ENCODE measurements at places on chromosomes 7 and 10.
A peak's percentile ranks its signal among the peaks of the same experiment; 100 is the strongest.

DNA sequence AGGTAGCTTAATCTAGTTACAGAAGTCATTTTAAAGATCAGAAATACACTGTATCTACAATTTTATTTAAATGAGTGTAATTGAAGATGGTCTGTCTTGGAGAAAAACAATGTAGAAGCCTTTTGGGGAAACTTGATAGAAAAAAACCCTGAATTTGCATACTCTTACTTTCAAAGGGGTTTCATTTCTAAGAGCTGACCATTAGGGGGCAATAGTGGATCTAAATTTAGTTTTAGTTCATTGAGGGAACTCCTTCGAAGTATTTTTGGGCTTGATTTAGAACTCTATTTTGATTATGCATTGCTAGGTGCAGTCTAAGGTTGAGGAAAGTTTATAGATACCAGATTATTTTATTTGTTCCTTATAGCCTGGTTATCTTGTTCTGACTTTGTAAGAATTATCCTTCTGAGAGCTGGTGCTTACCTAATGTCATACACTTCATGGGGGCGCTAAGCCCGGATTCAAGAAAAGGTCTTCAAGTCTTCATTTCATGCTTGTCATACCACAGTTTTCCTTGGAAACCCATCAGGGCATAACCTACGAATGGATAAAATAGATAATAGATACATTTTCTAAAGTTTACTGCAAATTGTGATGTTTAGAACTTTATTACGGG, 69.1 kb upstream of the MXI1 start:
- H3K4me3 ChIP-seq, result no peak overlapping the region
- H3K36me3 ChIP-seq, result peaks cover 7% of the 10 kb centered on the region
- peak overlapping the region; percentile 60 for H3K27ac ChIP-seq

- no peak overlapping the region for H3K4me3 ChIP-seq
- no peak for DNase-seq
- H3K36me3 ChIP-seq, result no peaks in the 10 kb centered on the region
- no peak overlapping the region for H3K27ac ChIP-seq
- no peaks in the 10 kb centered on the region for H3K27me3 ChIP-seq
Measured at GRCh38 chr7:150360363-150361058, 8.1 kb upstream of the REPIN1 start.

GRCh38 chr10:44572146-44572545, 187.2 kb upstream of the CXCL12 start:
- H3K27me3 ChIP-seq, result no peaks in the 10 kb centered on the region
- DNase-seq, result no peak
- H3K36me3 ChIP-seq, result no peaks in the 10 kb centered on the region
- no peak overlapping the region for H3K4me3 ChIP-seq
- H3K27ac ChIP-seq, result no peak overlapping the region

DNA sequence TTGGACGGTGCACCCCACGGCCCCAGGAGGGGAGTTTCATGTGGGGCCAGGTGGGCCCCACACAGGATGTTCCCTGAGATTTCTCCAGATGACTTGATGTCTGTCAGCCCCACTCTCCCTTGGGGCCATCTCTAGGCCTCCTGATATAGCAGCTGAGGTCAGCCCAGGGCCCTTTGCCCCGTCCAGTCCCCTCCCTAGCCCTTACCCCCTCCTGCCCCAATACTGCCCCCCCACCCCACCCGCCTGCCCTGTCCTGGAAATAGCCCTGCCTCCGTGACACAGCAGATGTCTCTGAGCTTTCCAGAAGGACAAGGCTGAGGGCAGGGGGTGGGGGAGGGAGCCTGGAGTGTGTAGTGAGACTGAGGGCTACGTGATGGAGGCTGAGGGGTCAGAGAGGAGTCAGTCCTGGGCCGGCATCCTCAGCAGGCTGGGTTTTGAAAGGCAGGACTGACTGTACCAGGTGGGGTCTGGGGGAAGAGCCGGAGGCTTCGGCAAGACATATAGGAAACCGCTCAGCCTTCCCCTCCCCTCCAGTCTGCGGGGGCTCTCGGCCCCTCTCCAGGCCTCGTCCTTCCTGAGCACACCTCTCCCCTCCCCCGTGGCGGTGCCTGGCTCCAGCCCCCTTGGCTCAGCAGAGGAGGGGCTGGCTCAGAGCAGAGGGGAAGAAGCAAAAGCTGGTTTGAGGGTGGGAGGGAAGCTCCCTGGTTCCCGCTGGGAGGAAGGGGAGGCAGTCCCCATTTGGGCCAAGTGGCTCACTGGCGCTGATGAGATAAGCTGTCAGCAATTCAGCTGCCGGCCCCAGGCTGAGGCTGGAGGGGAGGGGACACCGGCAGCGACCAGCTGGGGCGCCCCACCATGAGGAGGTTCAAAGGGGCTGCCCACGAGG, 2.0 kb downstream of the FLNC start:
- no peak overlapping the region for H3K4me3 ChIP-seq
- DNase-seq, result no peak
- H3K36me3 ChIP-seq, result no peaks in the 10 kb centered on the region
- peaks cover 17% of the 10 kb centered on the region for H3K4me1 ChIP-seq

DNA sequence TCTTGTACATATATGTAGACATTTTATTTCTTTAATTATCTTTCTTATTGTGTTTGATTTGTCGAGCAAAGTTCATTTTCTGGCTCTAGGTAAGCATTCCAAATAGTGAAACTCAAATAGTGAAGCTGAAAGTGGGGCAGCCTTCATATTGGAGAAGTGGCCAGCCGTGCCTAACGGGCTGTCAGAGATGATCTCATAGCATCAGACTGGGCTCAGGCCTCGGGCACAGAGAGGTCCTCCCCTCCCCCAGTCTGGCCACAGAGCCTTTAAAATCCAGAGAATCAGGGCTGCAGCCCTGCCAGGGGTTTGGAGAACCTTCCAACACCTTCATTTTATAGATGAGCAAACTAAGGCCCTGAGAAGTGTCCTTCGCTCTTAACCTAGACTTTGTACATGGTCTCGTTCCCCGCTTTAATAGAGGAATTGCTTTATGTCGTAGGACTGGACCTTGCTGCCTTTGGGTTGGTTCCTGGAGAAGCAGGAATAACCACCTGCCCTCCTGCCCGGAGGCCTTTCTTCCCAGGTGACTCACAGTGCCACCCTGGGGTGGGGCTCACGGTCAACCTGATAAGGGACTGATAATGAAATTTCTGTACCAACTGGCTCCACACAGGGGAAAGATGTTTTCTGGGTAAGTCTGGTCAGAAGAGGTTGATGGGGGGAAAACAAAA, 7.3 kb downstream of the TSPAN15 start:
- H3K4me3 ChIP-seq, result no peak overlapping the region
- no peak for DNase-seq
- no peaks in the 10 kb centered on the region for H3K27me3 ChIP-seq

DNA sequence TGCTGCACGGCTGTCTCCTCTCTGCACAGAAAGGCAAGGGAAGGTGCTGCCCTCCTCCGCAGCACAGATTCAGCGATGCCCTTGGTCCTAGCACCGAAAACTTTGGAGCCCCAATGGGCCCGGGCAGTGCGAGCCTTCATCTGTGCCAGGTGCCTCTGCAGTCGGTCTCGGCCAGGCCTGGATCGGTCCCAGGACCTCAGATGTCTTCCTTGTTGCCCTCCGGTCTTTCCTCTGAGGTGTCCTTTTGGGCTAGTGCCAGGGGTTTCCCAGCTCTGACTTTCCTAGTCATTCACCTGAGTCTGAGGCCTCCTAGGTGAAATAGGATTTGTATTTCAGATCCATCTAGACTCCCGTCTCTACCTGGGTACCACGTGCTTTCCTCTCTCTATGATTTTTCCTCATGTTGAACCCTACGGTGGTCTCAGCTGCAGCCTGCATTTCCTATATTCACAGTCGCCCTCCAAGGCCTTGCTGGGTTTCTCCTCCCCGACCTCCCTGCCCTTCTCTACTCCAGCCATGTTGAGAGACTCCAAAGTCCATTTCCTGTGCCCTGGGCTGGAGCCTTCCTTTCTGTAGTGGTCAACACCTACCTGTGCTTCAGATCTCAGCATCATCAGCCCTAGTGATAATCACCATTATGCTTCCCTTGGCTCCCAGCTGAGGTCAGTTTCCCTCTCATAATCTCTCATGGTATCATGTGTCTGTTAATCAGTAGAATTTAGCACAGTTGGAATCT, 92.0 kb upstream of the PRSS58 start:
- no peaks in the 10 kb centered on the region for H3K36me3 ChIP-seq
- peaks cover 6% of the 10 kb centered on the region for H3K27me3 ChIP-seq
- no peak overlapping the region for H3K4me3 ChIP-seq
- peaks cover 28% of the 10 kb centered on the region for H3K4me1 ChIP-seq
- H3K27ac ChIP-seq, result no peak overlapping the region
- DNase-seq, result no peak

DNA sequence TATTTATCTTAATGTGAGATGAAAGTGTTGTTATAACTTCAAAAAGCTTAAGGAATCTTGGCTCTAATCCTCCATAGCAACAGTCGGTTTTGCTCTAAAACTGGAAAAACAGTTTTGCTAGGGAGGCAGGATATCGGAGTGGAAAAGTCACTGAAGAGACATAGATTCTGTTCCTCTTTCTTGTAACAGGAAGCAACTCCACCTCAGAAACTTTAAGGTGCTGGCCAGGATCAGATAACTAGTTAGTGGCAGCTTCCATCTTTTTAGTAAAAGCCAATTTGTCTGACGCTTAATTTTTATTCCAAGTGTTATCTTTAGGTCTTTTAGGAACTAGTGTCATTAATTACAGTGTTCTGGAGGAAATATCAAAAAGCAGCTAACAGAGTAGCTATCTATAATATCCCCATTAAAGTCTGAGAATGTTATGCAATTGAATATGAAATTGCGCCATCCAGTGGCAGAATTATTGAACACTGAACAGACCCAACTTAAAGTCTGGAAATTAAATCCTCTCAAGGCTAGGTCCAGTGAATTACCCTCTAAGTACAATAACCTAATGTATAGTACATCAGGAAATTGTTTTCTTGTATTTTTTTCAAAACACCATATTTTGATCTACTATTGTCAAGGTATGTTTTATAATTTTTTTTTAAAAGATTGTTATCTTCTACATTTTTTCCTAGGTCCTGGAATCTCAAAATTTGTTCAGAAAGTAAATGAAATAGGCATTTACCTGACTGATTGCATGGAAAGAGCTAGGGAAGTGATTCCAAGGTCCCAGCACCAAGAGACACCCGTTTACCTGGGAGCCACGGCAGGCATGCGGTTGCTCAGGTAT, 65.9 kb upstream of the CC2D2B start:
- H3K4me1 ChIP-seq, result peaks cover 10% of the 10 kb centered on the region
- H3K36me3 ChIP-seq, result no peaks in the 10 kb centered on the region
- H3K27ac ChIP-seq, result no peak overlapping the region
- no peak overlapping the region for H3K4me3 ChIP-seq
- no peaks in the 10 kb centered on the region for H3K27me3 ChIP-seq
- DNase-seq, result no peak

All from activated T-cell treated with anti-CD3 and anti-CD28 coated beads, Interleukin-2, amount 50 U/mL, for 24 hours (primary cell).